Skeletal muscle cell (primary cell): ENCODE measurements at places on chromosomes 2 and 18.

DNA sequence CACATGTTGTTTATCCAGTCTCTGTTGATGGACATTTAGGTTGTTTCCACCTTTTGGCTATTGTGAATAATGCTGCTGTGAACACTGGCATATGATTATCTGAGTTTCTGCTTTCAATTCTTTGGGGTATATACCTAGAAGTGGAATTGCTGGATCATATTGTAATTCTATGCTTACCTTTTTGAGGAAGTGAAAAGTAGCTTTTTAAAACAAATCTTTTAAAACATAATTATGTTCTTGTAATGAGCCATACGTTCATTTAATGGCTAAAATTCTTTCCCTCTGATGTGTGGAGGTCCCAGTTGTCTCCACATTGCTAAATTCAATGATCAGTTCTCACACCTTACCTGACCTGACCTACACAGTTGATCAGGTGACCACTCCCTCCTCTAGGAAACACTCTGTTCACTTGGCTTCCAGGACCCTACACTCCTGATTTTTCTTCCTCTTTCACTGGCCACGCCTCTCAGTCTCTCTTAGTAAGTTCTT lies 27.8 kb upstream of the SERTAD2 start:
- DNase-seq: no peak

DNA sequence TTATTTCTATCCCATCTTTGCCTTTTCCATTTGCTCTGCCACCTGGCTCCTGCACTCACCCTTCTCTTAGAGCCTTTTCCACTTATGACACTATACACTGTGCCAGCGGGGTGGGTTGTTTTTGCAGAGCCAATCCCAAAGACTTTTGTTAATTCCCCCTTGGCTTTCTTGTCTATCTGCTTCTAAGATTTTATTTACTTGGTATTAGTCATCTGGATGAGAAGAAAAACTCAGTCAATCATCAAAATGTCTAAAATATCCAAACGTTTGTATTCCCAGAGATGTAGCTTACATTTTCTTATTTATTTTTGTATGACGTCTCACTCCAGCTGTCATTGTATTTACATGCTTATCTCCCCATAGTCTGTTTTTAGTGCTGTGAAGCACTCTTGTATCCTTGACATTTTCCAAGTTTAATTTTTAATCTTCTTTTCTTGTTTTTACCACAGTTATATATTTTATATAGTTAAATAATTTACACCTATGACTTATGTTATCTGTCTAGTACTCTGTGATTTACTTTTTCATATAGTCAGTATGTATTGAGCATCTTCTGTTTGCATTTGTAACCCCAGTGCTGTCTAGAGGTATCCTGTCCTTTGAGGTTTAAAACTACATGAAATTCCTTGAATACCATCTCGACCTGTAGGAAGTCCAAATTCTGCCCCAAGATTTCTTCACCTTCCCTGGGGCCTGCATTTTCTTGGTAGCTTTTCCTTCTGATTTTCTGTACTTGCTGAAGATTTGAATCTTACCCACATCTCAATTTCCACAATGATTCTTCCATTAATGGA lies 55.1 kb downstream of the COL4A3 start:
- DNase-seq: no peak

- no peak for DNase-seq
Measured at GRCh38 chr2:142693171-142693950, 184.1 kb upstream of the KYNU start.

GRCh38 chr2:199543606-199544172 lies 86.0 kb upstream of the SATB2 start:
- DNase-seq: no peak

DNA sequence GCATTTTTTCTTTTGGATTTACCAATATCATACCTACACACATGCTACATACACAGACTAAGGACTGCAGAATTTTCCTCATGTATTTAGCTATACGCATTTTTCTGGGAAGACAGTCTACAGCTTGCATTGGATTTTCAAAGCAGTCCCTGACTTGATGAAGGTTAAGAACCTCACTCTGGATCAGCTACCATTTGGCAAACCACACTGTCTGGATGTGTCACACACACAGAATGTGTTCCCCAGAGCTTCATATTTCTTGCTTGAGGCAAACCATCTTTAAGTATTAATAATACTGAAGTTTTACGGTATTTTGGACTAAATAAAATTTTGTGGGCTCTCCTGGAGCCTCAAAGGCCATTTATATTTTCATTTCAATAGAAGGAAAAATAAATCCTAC lies 102.3 kb downstream of the TCF4 start:
- DNase-seq: peak; percentile 71

- DNase-seq: no peak
Measured at GRCh38 chr2:205678541-205679142, 3.7 kb upstream of the NRP2 start.

GRCh38 chr2:10759151-10759714 lies 37.8 kb downstream of the ATP6V1C2 start:
- no peak for DNase-seq

GRCh38 chr18:53799134-53799533 lies 425.3 kb downstream of the MBD2 start:
- DNase-seq: peak; percentile 54

- DNase-seq: peak; percentile 60
Measured at GRCh38 chr2:65349863-65350262, 82.5 kb downstream of the SPRED2 start.

- no peak for DNase-seq
Measured at GRCh38 chr2:103484906-103485305, 723.1 kb downstream of the TMEM182 start.

DNA sequence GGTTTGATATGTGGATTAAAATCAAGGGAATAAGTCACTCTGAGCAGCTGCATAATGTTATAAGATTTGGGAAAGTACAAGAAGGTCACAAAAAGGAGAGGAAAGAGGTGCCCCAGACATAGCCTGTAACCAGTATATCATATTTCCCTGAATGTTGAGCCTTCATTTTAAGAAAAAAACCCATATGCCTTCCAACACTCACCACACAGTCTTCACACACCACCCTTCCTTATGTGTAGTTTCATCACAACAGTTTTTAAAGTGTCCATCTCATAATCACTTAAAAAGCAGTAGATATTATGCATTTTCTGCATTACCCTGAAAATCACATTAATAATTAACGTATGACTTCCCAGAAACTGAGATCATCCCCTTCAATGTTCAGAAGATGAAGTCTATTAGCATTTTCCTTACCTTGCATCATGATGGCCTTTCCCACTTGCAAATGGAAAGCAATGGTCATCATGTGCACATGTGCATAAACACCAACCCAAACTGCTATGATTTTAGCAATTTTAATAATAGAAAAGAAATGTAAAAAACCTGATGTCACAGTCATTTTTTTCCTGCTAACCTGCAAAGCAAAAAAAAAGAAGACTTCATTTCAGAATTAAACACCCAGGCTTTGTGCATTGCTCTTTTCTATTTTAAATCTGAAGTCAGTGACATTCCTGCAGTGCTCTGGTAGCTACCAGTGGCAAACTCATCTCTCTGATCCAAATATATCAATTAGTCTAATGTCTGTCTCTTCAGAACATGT lies 465.0 kb downstream of the SUCLG1 start:
- no peak for DNase-seq
